CD4-positive, alpha-beta T cell treated with Interferon alpha-2 for 1 hour (primary cell): ENCODE measurements at places on chromosomes 11 and 22.

GRCh38 chr22:23144932-23145877 is at the start of gene RAB36:
RAB36 (plus strand) TSS chr22:23145477; CDS start chr22:23146617, 1,140 bp downstream.
- DNase-seq = peak; percentile 96

- DNase-seq = no peak
Measured at GRCh38 chr11:66056501-66056900, 4.3 kb downstream of the SF3B2 start.

DNA sequence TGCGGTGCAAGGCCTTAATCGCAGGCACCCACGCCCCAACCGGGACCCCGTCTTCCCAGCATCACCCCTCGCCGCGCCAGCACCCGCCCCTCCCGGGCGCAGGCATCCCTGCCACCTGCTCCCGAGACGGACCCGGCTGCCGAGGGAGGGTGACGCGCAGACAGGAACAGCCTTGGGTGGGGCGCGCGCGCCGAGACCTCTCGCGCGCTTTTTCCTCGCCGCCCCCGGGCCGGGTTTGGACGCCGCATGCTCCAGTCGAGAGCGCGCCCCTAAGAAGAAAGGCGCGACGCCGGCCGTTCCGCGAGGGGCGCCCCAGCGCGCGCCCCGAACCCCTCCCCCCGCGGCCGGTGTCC is 504 bp downstream of the CFL1 start:
- DNase-seq = peak; percentile 37

- DNase-seq = peak; percentile 62
Measured at GRCh38 chr11:116993599-116993998, 104.6 kb downstream of the SIK3 start.

GRCh38 chr11:78607696-78608095 is 33.0 kb upstream of the NARS2 start:
- DNase-seq = no peak

DNA sequence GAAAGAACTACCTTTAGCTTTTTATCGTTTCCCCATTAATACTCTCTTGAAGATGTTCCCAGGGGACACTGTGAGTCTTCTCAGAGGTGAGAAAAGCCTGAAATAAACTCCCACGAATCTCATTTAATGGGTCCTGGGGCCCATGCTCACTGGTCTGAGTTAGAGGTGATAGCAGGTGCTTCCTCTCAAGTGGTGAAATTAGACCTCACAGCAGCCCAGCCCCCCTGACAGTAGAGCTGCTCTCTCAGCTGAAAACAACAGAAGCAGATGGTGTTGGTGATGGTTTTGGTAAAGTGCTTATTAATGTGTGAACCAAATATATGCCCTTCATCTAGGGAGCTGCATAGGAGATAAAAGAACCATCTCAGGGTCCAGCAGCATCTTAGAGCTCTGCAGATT is 76.8 kb upstream of the VPREB1 start:
- DNase-seq = no peak

- DNase-seq = no peak
Measured at GRCh38 chr11:119486691-119487259, 63.8 kb upstream of the THY1 start.

GRCh38 chr11:46418751-46419150 is 27.2 kb upstream of the CHRM4 start:
- DNase-seq = no peak

DNA sequence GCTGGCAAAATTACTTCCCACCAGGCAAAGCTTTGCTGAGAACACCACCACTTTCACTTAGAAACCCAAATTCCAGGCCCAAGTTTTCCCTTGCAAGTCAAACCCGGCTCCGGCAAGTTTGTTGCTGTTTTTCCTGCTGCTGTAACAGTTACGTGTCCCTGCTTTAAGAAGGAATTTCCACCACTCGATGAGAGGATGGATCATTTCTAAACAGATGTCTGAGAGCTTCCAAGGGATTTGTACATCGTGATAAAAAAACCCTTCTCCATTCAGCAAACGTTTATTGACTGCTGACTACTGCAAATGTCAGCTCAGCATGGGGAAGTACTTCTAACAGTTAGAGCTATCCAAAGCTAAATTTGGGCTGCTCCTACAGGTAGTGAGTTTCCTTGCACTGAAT is 19.7 kb downstream of the P2RX3 start:
- no peak for DNase-seq

GRCh38 chr11:134045799-134046635 is 22.9 kb upstream of the JAM3 start:
- DNase-seq = peak; percentile 46

DNA sequence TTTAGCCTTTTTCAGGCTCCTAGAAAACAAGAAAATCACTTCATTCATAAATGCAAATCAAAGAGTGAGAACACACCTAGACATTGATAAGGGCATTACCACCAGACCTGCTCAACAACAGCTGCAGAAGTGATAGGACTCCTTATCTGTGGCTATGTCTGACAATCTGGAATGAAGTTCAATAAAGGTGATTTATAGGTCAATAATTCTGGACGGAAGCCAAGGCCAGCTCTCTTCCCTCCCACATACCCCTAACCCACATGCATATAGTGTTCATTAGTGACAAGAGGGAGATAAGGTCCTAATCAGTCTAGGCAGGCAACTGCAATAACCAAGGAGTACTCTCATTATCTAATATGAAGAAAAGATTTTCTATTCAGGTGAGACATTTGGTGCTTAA is 111.3 kb downstream of the ETS1 start:
- peak; percentile 48 for DNase-seq

DNA sequence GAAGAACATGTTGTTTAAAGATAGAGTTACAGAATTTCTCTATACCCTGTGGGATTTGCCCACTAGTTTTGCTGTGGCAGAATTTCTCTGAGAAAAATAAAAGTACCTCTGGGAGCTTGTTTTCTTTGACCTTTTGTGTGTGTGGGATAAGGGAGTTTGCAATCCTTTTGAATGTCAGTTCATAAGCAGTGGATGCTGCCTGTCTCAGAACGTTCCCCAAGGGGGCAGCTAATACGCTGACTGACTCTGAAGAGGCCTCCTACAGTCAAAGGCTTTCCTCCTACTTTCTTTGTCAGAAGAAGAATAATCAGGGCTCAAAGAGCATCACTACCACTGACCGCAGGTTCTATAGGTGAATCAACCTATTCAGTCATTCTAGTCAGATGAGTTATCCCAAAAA is 140.6 kb downstream of the AASDHPPT start:
- no peak for DNase-seq

GRCh38 chr11:41235668-41236067 is 223.8 kb downstream of the LRRC4C start:
- DNase-seq = no peak

- DNase-seq = no peak
Measured at GRCh38 chr11:110318638-110319404, 22.4 kb upstream of the RDX start.

DNA sequence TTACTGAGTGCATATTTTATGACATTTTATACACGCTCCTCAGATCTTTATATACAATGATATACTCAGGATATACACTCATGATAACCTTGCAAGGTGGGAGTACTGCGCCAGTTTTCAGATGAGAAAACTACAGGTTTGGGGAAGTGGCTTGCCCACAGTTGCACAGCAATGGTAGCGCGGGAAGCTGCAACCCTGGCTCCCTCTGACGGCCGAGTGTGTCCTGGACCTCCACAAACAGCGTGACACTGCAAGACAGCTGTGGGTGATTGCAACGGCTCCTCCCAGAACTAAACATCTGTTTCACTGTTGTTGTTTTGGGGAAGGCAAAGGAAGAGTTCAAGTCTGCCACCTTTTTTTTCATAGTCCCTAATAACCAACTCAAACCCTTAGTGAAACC is 47.0 kb downstream of the PACSIN2 start:
- peak; percentile 64 for DNase-seq

DNA sequence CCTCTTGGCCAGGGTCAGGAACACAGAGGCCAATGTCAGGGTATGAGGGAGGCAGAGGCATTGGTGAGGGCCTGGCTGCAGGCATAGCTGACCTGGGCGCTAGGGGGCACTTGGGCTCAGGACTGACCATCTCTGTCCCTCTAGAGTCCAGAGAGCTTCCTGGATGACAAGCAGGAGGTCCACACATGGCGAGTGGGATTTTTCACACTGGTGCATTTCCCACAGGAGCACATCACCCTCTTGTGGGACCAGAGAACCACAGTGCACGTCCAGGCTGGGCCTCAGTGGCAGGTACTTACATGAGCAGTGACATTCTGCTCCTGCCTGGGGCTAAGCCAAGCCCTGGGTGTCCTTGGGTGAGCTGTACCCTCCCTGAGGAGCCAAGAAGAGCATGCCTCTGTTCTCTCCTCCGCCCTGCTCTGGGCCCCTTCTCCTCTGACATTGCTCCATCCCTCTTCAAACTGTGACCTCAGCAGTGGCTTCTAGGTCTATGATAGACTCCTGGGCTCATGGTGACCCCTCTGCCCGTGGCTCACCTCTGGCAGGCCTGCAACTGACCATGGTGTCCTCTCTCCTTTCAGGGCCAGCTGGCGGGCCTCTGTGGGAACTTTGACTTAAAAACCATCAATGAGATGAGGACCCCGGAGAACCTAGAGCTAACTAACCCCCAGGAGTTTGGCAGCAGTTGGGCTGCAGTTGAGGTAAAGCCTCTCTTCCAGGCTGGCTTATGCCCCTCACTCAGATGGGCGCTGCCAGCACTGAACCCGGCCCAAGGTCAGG is 46.6 kb downstream of the OTOG start:
- DNase-seq = no peak

- DNase-seq = no peak
Measured at GRCh38 chr11:1970956-1971355, 23.8 kb downstream of the MRPL23 start.

GRCh38 chr22:48863965-48864528 is 963.6 kb downstream of the BRD1 start:
- DNase-seq = no peak

DNA sequence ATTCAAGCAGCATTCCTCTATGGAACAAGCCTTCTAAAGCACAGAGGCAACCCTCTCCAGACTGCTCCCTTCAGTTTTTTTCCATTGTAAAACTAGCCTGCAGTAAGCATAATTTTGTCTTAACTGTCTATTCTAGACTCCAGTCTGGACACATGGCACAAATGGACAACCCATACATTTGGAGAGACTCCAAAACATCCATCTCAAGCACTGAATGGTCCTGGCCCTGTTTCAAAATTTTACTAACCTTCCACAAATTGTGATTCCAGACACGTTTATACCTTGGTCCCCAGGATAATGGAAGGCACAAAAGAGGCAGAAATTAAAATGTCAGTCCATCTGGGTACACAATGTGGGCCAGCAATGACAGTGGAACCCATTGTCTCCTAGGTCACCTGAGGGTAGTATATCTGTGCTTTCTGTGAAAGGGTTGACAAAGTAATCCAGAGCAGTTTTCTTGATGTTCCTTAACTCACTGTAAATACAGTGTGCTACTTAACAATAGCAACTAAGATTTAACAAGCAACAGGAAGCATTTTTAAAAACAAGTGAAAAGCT is 16.2 kb upstream of the SESN3 start:
- DNase-seq = no peak

GRCh38 chr22:24434471-24435322 is 7.3 kb downstream of the ADORA2A start:
- peak; percentile 84 for DNase-seq

DNA sequence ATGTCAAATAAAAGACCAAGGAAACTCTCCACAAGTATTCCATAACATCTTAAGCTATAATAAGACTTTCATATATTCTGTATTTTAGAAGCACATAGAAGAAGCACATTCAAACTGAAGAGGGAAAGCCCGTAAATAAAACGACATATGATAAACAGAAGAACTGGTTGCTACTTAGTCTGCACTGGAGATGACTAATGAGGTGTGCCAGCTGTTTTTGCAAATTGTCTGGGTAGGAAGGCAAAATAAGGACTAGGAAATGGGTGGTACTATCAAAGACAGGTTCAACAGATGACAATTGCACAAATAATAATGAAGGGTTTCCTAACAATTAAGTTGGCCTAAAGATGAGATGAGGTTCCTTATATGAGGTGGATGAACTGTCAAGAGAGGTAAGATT is 593.2 kb upstream of the CCDC179 start:
- no peak for DNase-seq

DNA sequence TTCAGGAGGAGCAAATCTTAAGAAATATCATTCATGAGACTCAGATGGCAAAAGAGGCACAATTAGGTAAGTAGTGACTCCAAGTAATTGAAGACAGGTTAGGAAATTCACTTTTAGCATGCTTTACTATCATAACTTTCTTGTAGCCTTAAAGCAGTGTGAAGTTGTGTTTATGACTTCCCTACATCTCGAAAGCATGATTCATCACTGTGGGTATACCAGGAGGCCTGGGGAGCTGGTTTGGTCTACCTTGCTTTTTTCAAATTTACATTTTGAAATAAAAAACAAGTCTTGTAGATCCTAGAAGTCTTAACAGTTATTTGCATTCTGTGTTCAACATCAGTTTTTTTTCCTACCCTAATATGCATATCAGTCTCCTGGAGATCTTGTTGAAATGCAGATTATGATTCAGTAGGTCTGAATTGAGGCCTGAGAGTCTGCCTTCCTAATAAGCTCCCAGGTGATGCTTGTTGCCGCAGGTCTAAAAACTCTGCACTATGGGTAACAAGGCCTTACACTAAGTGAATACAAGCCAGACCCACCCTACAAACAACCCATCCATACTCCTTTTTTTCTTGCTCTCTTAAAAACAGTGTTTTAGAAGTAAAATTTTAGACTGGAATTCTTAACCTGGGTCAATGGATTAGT is 41.4 kb downstream of the TTC17 start:
- no peak for DNase-seq

DNA sequence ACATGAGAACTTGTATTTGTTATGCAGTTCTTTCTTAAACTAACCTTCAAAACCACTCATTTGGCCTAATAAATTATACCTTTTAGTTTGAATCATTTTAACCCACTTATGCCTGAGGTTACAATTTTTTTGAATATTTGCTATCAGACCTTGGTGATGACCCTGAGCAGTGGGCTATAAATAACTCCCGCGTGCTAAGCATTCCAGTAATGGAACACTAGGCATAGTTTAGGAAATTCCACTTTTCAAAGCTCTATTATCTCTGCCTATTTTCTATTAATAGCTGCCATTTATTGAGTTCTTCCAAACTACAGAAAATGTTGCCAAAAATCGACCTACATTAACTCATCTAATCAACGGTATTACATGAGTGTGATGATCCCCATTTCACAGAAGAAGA is 993.4 kb upstream of the FAT3 start:
- no peak for DNase-seq

- DNase-seq = no peak
Measured at GRCh38 chr22:47816121-47816862, 1053.8 kb downstream of the TBC1D22A start.

DNA sequence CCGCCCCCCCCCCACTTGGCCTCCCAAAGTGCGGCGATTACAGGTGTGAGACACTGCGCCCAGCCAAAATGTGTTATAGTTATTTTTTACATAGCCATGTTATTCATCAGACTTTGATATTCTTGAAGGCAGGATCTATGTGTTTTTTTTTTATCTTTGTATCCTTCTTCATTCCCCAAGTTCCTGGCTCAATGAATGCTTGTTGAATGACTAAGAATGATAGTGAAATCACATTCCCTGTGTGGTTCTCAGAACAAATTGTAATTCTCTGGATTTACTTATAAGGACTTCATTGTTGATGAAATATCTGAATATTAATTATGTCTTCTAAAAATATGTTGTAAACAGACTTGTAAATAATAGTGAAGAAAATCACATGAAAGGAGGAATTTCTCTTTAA is 33.5 kb downstream of the MMP7 start:
- DNase-seq = no peak
